ENCODE measurements at places on chromosomes 3 and 15.

GRCh38 chr15:31372635-31373091 lies 46.0 kb downstream of the KLF13 start:
- DNase-seq = peak; percentile 63

GRCh38 chr3:123011447-123011846 lies 16.1 kb downstream of the SEMA5B start:
- no peak for DNase-seq

DNA sequence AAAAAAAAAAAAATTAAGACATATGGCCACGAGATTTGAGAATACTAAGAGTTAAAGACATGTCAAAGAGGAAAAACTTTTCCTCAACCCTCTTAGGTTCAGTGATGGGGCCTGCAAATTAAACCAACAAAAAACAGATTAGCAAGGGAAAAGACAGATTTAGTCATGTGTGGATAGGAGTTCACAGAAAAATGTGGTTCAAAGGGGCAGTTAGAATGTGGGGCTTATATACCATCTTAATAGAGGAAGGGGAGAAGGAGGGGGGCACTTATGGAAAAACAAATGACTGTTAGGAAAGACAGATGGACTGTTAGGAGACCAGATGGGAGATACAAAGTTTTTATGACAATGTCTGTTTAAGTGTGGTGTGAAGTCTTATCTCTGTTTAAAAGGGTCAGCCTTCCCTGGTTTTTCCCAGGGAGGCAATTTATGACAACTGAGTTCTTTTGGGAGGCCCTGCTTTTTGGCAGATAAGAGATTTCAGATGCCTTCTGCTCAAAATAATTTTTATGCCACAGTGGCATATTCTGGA lies 68.7 kb upstream of the FURIN start:
- DNase-seq = no peak

DNA sequence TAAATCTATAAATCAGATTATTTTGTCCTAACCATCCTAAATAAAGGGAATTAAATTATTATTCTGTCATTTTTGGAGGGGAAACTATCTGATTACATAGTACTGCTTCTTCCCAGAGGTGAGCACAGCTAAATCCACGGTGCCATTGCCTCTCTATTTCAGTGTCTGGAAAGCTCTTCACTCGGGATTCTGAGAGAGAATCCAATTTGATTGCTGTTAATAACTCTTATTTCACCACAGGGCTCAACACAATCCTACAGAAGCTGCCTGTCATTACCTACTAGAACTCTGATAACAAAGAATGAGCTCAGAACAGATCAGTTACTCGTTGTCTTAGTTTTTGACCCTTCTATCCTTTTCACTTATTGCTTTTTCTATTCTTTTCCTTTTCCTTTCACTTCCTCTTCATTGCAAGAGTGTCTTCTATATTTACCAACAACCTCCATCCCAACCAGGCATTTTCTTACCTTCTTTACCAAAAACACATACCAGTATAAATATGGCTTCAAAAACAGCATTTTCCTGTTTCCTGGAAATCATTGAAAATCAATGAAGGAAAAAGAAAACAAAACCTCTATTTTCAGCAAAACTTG lies 30.4 kb downstream of the OXNAD1 start:
- DNase-seq = no peak

DNA sequence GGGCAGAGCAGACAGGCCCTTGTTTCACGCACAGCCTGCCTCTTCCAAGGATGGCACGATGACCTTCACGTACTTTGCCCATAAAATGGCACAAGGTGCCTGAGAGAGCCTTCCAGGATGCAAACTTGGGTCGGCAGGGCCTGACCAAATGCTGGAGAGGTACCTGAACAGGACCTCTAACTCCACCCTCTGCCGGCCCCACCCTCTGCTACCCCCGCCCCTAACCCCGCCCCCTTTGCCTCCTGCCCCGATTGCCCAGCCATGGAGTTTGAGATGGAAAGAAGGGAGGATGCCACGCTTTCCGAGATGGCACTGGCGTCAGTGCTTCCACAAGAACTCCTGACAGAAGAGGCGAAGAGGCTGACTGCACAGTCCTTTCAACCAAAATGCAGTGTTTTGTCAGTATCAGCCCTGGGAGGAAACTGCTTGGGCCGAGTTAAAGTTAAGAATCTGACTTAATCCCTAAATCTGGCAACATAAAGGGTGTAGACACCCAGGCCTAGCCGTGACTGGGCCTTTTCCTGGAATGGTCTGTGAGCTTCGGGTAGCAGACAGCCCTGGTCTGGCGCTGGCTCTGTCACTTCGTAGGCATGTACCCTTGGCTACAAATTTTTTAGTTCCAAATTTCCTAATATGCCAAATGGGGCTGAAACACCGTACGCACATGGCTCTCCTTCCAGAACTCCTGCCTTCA lies 230.3 kb upstream of the RGMA start:
- DNase-seq = no peak

DNA sequence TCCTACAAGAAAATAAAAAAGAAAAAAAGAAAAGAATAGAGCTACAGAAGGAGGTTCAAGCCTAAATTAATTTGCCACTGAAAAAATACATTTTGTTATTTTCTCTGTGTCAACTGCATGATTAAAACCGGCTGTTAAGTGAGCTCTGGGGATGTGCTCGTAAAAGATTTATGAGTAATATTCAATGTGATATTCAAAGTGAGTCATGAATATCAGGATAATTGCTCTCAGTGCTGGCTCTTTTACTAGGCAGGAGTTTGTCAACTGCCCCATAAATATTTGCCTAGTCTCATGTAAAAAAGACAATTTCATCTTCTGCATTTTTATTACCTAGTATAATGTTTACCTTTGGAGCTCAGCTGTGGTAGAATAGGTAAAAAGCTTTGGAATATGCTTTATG lies 78.9 kb downstream of the CDIN1 start:
- DNase-seq = peak; percentile 24
